ENCODE measurements at places on chromosomes 5 and 9. TPM values are rescaled to one million over a fixed set of nuclear protein-coding genes. Genes with fewer than 3 reads are reported as not detected.

- no peak overlapping the region for H3K27ac ChIP-seq
- no peak for DNase-seq
- H3K4me3 ChIP-seq, result no peak overlapping the region
- peaks cover 10% of the 10 kb centered on the region for H3K36me3 ChIP-seq
- no peaks in the 10 kb centered on the region for H3K4me1 ChIP-seq
Measured at GRCh38 chr5:154881986-154882385, 23.6 kb downstream of the CNOT8 start.

- H3K27ac ChIP-seq, result peak overlapping the region; percentile 84
- H3K4me1 ChIP-seq, result peaks cover 19% of the 10 kb centered on the region
- DNase-seq, result no peak
- H3K27me3 ChIP-seq, result no peaks in the 10 kb centered on the region
Measured at GRCh38 chr5:172403189-172403796, 51.0 kb downstream of the SH3PXD2B start.

GRCh38 chr5:90529939-90530677 lies 724 bp upstream of the LYSMD3 start:
- peak; percentile 50 for DNase-seq
- peak overlapping the region; percentile 96 for H3K27ac ChIP-seq
- no peaks in the 10 kb centered on the region for H3K27me3 ChIP-seq
- peak overlapping the region; percentile 94 for H3K4me3 ChIP-seq
- H3K4me1 ChIP-seq, result peaks cover 20% of the 10 kb centered on the region
- H3K36me3 ChIP-seq, result no peaks in the 10 kb centered on the region

DNA sequence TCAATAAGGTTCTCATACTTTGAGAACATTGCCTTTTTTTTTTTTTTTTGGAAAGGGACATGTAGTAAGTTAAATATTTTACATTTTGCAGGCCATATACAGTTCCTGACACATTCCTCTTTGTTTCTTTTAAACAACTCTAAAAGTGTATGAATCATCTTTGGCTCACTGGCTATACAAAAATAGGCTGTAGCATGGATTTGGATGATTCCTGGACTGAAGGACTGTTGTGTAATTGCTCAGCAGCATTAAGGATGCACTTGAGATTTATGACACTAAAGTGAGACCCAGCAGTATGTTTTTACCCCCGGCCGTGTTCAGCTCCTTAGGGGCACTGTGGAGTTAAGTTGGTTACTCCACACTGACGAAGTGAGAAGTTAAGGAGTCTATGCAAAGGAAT lies 41.3 kb downstream of the VPS13A start:
- no peaks in the 10 kb centered on the region for H3K27me3 ChIP-seq
- no peak for DNase-seq
- no peak overlapping the region for H3K27ac ChIP-seq
- no peak overlapping the region for H3K4me3 ChIP-seq
- no peaks in the 10 kb centered on the region for H3K4me1 ChIP-seq
- peaks cover 54% of the 10 kb centered on the region for H3K36me3 ChIP-seq

- no peaks in the 10 kb centered on the region for H3K4me1 ChIP-seq
- H3K27me3 ChIP-seq, result no peaks in the 10 kb centered on the region
- no peak for DNase-seq
- no peak overlapping the region for H3K4me3 ChIP-seq
- H3K36me3 ChIP-seq, result no peaks in the 10 kb centered on the region
Measured at GRCh38 chr5:83654427-83654994, 66.1 kb downstream of the HAPLN1 start.

DNA sequence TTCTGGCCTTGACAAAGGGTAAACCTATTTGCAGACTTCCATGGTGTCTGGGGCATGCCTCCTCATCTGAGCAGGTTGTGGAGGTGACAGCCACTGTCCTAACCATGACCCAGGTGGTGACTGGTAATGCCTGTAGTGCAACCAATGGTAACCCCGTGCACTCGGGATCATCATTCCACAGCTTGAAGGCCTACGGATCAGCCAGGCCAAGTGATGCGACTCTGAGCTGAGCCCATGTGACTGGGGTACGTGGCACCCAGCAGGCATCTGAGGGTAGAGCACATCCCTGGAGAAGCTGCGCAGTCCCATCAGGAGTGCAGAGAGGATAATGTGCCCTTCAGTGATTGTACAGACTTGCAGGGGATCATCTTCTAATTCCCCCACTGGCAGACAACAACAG lies 35.0 kb downstream of the DROSHA start:
- peaks cover 6% of the 10 kb centered on the region for H3K36me3 ChIP-seq
- H3K4me3 ChIP-seq, result no peak overlapping the region
- H3K4me1 ChIP-seq, result no peaks in the 10 kb centered on the region
- no peak overlapping the region for H3K27ac ChIP-seq
- no peak for DNase-seq

DNA sequence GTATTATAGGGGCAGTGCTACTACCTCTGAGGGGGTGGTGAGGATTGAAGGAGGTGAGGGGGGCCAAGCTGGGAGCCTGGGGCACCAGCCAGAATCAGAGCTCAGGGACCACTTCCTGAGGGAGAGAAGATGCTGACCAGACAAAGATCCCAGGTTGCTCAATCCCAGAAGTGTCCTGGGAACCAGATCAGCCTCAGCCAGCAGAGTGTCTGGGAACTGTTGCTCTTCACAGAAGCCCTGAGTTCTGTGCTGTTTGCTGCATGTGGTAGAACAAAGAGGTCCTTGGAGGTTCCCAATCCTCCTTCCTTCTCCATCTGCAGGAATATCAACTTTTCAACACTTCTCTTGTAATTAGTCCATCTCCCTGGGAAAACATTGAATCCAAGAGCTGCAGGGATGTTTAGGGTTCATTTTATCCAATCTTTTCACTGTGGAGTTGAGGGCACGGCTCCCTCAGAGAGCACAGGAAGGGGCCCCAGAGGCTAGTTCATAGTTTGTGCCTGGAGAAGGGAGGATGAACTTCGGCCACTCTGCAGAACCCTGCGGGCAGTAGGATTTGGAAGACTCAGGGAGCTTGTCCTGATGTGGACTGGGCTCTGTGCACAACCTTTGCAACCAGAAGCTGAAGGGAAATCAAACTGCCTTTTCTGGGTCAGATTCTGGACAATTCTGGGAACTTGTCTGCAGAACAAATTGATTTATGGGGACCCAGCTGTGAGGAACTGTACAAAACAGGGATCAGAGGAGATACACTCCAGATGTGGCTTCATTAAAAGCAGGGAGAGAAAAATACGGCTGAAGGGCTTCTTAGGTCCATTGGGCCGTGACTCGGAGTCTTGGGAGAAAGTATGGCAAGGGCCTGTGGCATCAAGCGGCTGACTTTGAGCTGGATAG lies 57.1 kb downstream of the GALNT12 start:
- no peaks in the 10 kb centered on the region for H3K27me3 ChIP-seq
- no peaks in the 10 kb centered on the region for H3K36me3 ChIP-seq
- no peak for DNase-seq

GRCh38 chr9:98263080-98263479 lies 7.6 kb upstream of the TBC1D2 start:
- no peak overlapping the region for H3K27ac ChIP-seq
- DNase-seq, result no peak
- H3K36me3 ChIP-seq, result no peaks in the 10 kb centered on the region
- H3K4me1 ChIP-seq, result no peaks in the 10 kb centered on the region
- no peaks in the 10 kb centered on the region for H3K27me3 ChIP-seq
- H3K4me3 ChIP-seq, result no peak overlapping the region

GRCh38 chr9:9750719-9751118 lies 862.1 kb downstream of the PTPRD start:
- no peaks in the 10 kb centered on the region for H3K27me3 ChIP-seq
- no peak overlapping the region for H3K27ac ChIP-seq
- no peak overlapping the region for H3K4me3 ChIP-seq

DNA sequence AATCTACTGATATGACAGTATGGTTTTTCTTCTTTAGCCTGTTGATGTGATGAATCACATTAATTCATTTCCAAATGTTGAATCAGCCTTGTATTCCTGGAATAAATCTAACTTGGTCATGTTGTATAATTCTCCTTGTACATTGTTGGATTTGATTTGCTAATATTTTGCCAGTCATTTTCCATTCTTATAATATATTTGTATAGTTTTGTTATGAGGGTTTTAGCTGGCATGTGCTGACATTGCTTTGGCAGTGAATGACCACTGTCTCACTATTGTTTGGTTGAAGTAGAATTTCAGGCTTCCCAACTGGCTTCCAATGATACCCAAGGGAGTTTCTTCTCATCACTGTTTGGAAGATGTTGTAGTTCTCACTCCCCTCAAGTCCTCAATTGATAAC lies 983.0 kb upstream of the PTPRD start:
- no peak for DNase-seq
- H3K4me3 ChIP-seq, result no peak overlapping the region
- no peaks in the 10 kb centered on the region for H3K36me3 ChIP-seq
- H3K27ac ChIP-seq, result no peak overlapping the region
- H3K4me1 ChIP-seq, result no peaks in the 10 kb centered on the region

DNA sequence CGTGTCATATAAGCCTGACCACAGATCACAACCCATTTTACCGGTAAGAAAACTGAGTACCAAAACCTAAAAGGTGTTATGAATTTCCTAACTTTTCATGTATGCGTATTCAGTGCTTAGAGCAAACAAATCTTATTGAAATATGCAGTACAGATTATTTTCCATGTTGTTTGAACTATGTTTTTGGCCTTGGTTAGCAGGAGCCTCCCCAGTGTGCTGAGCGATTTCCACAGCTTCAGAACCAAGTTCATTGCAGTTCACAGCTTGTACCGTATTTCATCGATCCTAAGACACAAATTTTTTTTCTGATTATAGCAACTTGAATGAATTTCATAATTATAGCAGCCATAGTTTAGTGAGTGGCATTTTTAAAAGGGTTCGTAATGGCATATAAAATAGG lies 13.7 kb downstream of the ADAMTSL1 start:
- no peak overlapping the region for H3K4me3 ChIP-seq
- no peak for DNase-seq
- H3K36me3 ChIP-seq, result no peaks in the 10 kb centered on the region

GRCh38 chr5:153891394-153891793 lies 147.3 kb downstream of the FAM114A2 start:
- no peaks in the 10 kb centered on the region for H3K27me3 ChIP-seq
- H3K36me3 ChIP-seq, result no peaks in the 10 kb centered on the region
- no peak for DNase-seq
- no peak overlapping the region for H3K27ac ChIP-seq
- H3K4me1 ChIP-seq, result no peaks in the 10 kb centered on the region
- no peak overlapping the region for H3K4me3 ChIP-seq

DNA sequence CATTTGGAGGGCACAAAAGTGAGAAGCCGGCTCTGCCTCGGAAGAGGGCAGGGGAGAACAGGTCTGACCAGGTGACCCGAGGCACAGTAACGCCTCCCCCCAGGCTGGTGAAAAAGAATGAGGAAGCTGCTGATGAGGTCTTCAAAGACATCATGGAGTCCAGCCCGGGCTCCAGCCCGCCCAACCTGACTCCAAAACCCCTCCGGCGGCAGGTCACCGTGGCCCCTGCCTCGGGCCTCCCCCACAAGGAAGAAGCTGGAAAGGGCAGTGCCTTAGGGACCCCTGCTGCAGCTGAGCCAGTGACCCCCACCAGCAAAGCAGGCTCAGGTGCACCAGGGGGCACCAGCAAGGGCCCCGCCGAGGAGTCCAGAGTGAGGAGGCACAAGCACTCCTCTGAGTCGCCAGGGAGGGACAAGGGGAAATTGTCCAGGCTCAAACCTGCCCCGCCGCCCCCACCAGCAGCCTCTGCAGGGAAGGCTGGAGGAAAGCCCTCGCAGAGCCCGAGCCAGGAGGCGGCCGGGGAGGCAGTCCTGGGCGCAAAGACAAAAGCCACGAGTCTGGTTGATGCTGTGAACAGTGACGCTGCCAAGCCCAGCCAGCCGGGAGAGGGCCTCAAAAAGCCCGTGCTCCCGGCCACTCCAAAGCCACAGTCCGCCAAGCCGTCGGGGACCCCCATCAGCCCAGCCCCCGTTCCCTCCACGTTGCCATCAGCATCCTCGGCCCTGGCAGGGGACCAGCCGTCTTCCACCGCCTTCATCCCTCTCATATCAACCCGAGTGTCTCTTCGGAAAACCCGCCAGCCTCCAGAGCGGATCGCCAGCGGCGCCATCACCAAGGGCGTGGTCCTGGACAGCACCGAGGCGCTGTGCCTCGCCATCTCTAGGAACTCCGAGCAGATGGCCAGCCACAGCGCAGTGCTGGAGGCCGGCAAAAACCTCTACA lies 11.8 kb downstream of the QRFP start:
- no peaks in the 10 kb centered on the region for H3K4me1 ChIP-seq
- peak overlapping the region; percentile 51 for H3K27ac ChIP-seq
- H3K36me3 ChIP-seq, result peaks cover 100% of the 10 kb centered on the region
- H3K27me3 ChIP-seq, result no peaks in the 10 kb centered on the region
- H3K4me3 ChIP-seq, result no peak overlapping the region
- no peak for DNase-seq

GRCh38 chr5:153223376-153223775 lies 267.1 kb upstream of the GRIA1 start:
- DNase-seq, result no peak
- no peaks in the 10 kb centered on the region for H3K36me3 ChIP-seq
- no peaks in the 10 kb centered on the region for H3K4me1 ChIP-seq
- no peaks in the 10 kb centered on the region for H3K27me3 ChIP-seq
- no peak overlapping the region for H3K27ac ChIP-seq
- H3K4me3 ChIP-seq, result no peak overlapping the region

DNA sequence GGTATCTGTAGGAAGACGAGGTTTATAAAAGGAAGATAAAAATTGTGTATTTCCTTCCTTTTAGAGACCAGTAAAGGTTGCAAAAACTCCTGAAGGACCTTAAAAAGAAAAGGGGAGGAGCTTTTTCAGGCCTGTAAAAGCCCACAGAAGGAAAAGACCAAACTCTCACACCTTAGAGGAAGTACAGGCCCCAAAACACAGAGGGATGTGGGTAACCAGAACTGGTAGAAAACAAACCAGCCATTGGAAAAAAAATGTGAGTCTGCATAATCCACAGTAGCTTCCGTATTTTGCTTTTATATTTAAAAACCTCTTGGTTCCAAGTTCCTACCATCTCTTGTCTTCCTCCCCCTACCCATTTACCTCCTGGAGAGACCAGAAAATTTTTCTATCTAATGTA lies 8.5 kb downstream of the GIN1 start:
- no peaks in the 10 kb centered on the region for H3K27me3 ChIP-seq
- DNase-seq, result no peak
- H3K4me3 ChIP-seq, result no peak overlapping the region
- no peaks in the 10 kb centered on the region for H3K4me1 ChIP-seq

DNA sequence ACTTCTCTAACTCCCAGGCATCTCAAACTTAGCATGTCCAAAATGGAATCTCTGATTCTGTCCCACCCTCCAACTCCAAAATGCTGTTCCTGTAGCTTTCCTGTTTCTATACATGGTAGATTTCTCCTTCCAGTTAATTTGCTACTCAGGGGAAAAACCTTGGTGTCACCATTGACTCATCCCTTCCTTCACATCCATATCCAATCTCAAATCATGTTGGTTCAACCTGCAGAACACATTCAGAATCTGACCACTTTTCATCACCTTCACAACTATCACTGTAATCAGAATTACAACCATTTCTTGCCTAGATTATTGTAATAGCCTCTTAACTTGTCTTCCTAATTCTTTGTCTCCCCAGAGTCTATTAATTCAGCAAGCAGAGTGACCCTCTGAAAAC lies 10.8 kb downstream of the RIOK2 start:
- no peak overlapping the region for H3K27ac ChIP-seq
- no peak for DNase-seq
- H3K36me3 ChIP-seq, result peaks cover 100% of the 10 kb centered on the region
- no peaks in the 10 kb centered on the region for H3K27me3 ChIP-seq
- H3K4me3 ChIP-seq, result no peak overlapping the region
- no peaks in the 10 kb centered on the region for H3K4me1 ChIP-seq

Gene NEUROG1
- total RNA-seq, result not detected

Gene CAMK2A
- total RNA-seq, result 0.04 TPM

Gene PCDHB15
- total RNA-seq, result 1.1 TPM

Gene GPR151
- total RNA-seq, result not detected

Gene PNPLA7
- total RNA-seq, result 0.79 TPM

Gene ORM2
- not detected for total RNA-seq

Gene SOX30
- not detected for total RNA-seq

Gene LCN10
- 0.64 TPM for total RNA-seq

Measured in esophagus squamous epithelium (tissue), 5 donors.